ENCODE measurements at places on chromosomes 5 and 9. TPM values are rescaled to one million over a fixed set of nuclear protein-coding genes. Genes with fewer than 3 reads are reported as not detected.

GRCh38 chr9:91758491-91758981 lies 191.5 kb downstream of the ROR2 start:
- DNase-seq: no peak

GRCh38 chr9:119088002-119088547 lies 281.2 kb downstream of the BRINP1 start:
- DNase-seq: no peak

GRCh38 chr9:81456431-81457006 lies 232.8 kb downstream of the TLE1 start:
- no peak for DNase-seq

GRCh38 chr9:10773136-10773535 lies 160.3 kb upstream of the PTPRD start:
- no peak for DNase-seq

DNA sequence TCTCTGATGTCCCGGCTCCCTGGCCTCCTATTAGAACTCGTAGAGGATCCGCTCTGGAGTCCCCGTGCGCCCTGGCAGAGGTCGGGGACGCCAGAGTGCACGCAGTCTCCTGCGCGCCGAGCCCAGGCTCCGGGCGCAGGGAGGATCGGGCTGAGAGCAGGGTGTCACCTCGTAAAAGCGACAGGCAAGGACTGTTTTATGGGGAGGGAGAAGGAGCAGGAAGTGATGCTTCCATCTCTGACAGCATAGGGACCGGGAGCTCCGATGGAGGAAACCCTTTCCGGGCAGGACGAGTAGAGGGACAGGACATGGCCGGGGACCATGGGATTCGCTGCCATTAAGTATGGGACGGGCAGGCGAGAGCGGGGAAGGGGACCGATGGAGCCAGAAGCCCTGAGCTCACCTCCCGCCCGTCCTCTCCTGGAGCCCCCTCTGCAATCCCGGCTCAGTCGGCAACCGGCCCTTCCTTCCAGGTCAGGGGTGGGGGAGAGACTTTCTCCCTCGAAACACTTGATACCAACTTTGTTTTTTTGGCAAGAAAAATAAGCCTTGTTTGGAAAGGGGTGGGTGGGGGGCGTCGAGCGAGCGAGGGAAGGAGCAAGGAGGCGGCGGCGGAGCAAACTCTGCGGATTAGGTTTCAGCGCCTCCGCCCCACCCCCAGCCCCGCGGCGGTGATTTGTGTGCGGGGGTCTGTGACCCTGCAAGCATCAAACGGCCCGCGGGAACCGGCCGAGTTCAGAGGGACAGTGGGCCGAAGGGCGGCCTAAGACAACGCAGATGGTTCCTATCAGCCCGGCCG lies 12.6 kb downstream of the LMX1B start:
- DNase-seq: no peak

DNA sequence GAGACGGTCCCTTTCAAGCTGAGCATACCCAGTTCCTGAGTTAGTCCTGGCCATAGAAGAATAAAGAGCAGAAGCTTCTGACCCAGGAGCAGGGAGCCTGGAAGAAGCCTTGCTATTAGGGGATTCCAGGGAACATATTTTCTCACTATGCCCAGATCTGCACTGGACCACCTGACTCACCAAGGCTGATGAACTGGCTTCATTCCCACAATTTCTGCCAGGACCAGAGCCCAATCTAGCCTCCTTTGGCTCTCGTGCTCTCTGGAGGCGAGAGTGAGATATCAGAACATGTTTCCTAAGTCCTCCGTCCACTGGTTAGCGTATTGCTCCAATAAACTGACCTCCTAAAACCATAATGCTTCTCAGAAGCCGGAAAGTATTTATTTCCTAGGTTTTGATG lies 9.9 kb downstream of the GABBR2 start:
- no peak for DNase-seq

DNA sequence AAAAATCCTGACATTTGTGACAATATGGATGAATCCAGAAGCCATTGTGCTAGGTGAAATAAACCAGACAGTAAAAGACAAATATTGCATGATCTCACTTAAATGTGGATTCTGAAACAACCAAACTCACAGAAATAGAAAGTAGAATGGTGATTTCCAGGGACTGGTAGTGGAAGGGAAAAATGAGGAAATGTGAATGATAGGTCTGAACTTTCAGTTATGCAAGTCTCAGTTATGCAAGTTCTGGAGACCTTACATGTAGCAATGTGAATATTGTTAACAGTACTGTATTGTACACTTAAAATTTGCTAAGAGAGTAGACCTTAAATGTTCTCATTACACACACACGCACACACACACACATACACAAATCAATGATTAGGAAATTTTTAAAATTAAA lies 84.9 kb downstream of the SLCO4C1 start:
- DNase-seq: no peak

DNA sequence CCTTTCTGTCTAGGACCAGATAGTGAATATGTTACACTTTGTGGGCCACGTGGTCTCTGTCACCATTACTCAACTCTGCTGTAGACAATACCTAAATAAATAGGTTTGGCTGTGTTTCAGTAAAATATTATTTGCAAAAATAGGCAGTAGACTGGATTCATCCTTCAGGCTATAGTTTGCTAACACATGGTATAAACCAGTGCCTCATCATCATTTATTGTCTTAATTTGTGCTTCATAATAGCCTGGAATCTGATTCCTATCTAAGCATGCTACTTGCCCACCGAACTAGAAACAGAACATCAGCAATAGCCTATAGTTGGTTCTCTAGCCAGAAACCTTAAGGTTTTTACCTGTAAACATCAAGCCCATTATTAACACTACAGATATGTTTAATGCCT lies 215.6 kb downstream of the FBXL7 start:
- DNase-seq: no peak

- no peak for DNase-seq
Measured at GRCh38 chr5:153674356-153674755, 183.9 kb downstream of the GRIA1 start.

- DNase-seq: no peak
Measured at GRCh38 chr5:96197347-96197746, 235.7 kb upstream of the ELL2 start.

GRCh38 chr5:111124793-111125192 lies 32.6 kb downstream of the WDR36 start:
- DNase-seq: no peak

DNA sequence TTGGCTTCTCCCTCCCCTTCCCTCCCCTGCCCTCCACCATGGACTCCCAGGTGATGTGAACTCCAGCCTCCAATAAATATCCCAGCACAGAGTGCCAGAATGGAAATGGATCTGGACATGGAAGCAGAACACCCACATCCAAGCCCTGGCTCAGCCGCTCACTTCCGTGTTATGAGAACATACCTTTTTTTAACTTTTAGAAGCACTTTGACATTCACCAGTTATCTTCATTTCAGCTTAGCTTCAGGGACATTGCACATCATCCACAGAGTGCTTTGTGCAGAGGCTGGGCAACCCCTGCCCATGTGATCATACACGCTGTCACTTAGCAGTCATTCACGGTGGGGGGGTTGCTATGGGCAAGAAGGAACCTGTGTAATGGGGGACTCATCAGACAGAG lies 9.1 kb downstream of the AFAP1L1 start:
- DNase-seq: no peak

GRCh38 chr5:138226910-138227309 lies 13.8 kb upstream of the CDC23 start:
- no peak for DNase-seq

DNA sequence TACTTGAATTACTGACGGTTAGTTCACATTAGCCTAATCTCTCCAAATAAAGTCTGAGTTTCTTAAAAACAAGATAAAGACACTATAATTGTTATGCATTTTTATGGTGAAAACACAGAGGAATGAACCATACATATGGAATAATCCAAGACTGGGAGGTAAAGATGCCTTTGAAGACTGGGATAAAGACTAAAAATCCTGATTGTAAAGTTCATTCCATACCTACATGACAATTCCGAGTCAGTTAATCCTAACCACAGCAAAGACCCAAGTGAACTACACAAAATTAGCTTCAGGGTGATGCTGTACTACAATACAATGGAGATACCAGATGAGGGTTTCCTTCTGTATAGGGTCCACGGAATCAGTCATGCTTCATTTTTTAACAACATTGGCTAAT lies 6.3 kb downstream of the AP3B1 start:
- no peak for DNase-seq

GRCh38 chr5:56632199-56632598 lies 183.2 kb upstream of the MAP3K1 start:
- DNase-seq: no peak

DNA sequence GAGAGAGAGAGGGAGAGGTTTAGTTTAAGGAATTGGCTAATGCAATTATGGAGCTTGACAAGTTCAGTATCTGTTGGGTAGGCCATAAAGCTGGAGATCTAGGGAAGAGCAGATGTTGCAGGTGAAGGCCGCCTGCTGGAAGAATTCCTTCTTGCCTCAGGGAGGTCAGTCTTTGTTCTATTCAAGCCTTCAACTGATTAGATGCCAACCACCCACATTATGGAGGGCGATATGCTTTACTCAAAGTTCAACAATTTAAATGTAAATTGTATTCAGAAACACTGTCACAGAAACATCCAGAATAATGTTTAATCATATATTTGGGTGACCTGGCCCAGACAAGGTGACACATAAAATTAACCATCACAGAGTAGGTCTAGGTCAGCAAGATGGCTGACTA lies 51.7 kb upstream of the SSBP2 start:
- no peak for DNase-seq

GRCh38 chr5:128100860-128101557 lies 17.4 kb downstream of the SLC12A2 start:
- no peak for DNase-seq

DNA sequence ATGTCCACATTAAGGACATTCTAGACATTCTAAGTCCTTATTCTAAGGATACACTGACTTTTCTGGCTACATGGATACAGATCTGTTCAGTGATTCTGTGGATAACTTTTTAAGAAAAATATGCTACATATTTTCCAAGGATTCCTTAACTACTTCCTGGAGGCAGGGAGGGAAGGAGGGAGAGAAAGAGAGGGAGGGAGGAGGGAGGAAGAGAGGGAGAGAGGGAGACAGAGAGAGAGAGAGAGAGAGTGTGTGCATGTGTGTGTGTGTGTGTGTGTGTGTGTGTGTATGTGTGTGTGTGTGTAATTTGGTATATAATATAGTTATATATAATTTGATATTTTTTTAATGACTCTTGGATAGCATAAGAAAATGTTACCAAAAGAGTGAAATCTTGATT lies 109.8 kb downstream of the TLE4 start:
- DNase-seq: no peak

DNA sequence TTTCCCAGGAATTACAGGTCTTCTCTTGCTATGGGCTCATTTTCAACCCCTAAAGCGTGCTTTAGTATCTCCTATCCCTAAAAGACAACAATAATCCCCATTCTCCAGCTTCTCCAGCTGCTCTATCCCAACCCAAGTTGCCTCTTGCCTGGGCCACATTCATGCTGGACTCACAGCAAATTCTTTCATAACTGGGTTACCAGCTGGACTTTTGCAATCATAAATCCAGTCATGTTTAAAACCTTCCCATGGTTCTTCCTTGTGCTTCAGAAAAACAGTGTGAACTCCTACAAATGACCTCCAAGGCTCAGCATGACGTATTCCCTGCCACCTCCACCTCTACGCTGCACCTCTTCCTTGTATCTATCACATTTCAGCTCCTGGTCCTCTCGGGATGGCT lies 346.9 kb downstream of the GADD45G start:
- DNase-seq: no peak

GRCh38 chr9:38336341-38336740 lies 56.2 kb upstream of the ALDH1B1 start:
- DNase-seq: no peak

DNA sequence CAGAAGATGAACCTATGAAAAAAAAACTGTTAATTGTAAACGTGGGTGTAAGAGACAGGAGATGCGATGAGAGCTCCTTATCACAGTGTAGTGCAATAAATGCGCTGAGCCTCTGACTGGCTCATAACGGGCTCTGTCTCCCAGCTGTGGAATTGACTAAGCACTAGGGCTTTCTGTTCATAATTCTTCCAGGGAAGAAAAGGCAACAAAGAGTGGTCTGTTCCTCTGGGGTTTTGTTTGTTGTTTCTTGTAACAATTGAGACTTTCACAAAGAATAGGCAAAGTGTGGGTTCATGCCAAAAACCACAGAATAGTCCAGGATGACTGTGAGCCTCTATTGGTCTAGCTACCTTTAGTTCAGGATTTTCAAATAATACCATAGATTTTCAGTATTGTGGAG lies 39.4 kb downstream of the UBE2QL1 start:
- DNase-seq: no peak

DNA sequence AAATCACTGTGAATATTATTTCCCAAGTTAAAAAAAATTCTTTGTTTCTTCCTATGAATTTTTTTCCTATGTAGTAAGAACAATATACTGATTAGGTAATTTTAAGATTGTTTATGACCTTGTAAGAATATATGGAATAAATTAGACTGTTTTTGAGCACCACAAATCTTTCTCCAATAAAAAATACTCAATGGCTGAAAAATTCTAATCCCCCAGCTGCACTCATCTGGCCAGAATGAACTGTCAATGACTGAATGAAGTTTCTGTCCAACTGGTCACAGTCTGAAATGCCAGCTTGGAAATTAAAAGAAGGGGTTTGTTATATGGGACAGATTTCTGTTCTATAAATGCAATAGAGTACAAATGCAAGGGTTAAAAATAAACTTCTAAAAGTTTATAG lies 569.5 kb upstream of the SEMA6A start:
- DNase-seq: no peak

GRCh38 chr5:74040065-74040551 lies 414.1 kb downstream of the ARHGEF28 start:
- DNase-seq: no peak

DNA sequence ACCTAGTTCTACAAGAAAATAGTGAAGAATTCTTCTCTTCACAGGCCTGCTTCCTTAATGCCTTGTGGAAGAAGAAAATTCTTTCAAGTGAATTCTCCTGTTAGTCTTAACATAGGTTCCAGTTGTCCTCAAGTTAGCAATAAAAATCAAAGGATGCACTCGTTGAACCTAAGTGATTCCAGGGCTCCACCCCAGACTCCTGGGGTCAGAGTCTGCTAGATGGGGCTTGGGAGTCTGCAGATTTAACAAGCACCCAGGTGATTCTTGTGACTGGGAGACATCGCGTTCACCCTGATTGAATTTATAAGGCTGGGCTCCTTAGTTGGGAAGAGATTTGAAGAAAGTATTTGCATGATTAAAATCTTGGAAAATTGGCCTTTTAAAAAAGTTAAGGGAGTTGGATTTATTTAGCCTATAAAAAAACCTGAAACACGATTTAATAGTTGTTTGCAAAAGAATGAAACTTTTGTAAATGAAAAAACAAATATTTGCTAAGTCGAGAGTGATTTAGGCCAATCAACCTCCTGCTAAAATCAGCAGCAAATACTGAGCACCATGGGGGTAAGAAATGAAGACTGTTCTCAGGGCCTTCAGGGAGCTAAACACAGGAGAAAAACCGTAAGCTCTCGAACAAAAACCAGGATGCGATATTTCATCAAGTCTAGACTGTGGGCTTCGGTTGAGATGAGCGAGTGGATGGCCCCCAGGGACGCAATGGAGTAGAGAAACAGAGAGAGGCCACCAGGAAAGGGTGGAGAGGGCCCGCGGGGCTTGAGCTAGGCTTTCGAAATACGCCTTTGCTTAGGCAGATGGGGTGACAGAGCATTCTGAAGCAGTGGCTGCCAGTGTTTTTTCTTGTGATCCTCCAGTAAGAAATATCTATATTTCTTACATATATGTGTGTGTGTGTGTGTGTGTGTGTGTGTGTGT lies 86.9 kb upstream of the TTC23L start:
- no peak for DNase-seq

Gene FGD3
- total RNA-seq: 7.4 TPM

Gene PCDHAC2
- 3.0 TPM for total RNA-seq

Gene SPACA9
- 2.5 TPM for total RNA-seq

Gene PAEP
- not detected for total RNA-seq

Gene IFNA16
- total RNA-seq: not detected

Gene NAIP
- total RNA-seq: 44.0 TPM

Gene PCDHA9
- 0.90 TPM for total RNA-seq

Gene N4BP3
- 4.2 TPM for total RNA-seq

Gene PHF24
- total RNA-seq: 0.69 TPM
